Left ventricle myocardium superior (tissue), 1 donor: ENCODE measurements at places on chromosomes 2 and 18.

DNA sequence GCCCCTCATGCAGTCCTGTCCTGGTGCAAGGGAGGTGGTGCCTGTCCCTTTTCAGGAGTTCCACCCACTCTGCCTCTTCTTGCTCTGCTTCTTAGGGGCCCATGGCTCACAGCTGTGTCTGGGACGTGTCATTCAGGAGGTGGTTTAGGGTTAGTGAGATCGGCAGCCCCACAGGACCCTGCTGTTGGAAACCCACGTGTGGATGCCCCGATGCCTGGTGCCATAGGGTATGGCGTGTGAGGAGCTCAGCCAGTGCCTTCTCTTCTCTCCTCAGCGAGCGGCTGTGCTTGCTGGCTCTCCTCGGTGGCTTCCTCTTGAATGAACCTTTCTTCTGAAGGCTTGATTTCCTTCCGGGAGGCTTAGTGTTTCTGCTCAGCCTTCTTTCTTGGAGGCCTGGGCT lies 55.2 kb downstream of the LDLRAD4 start:
- DNase-seq, result no peak

- DNase-seq, result peak; percentile 59
Measured at GRCh38 chr2:239889641-239890121, 135.5 kb downstream of the NDUFA10 start.

DNA sequence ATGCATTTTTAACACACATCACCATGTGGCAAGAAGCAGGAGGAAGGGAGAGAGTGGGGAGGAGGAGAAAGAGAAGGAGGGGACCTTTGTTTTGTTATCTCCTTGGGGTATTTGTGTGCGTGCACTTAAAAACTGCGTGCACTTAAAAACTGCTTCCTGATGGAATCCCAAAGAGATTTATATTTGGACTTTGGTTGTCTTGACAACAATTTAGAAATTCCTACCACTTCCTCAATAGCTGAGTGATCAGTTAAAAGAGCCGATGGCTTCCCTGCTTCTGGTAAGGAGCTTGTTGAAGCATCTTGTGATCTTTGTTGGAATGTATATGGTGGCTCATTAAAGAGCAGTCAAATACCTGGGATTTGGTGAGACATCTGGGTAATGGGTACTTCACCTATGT lies 4.5 kb downstream of the RAB31 start:
- DNase-seq, result no peak

DNA sequence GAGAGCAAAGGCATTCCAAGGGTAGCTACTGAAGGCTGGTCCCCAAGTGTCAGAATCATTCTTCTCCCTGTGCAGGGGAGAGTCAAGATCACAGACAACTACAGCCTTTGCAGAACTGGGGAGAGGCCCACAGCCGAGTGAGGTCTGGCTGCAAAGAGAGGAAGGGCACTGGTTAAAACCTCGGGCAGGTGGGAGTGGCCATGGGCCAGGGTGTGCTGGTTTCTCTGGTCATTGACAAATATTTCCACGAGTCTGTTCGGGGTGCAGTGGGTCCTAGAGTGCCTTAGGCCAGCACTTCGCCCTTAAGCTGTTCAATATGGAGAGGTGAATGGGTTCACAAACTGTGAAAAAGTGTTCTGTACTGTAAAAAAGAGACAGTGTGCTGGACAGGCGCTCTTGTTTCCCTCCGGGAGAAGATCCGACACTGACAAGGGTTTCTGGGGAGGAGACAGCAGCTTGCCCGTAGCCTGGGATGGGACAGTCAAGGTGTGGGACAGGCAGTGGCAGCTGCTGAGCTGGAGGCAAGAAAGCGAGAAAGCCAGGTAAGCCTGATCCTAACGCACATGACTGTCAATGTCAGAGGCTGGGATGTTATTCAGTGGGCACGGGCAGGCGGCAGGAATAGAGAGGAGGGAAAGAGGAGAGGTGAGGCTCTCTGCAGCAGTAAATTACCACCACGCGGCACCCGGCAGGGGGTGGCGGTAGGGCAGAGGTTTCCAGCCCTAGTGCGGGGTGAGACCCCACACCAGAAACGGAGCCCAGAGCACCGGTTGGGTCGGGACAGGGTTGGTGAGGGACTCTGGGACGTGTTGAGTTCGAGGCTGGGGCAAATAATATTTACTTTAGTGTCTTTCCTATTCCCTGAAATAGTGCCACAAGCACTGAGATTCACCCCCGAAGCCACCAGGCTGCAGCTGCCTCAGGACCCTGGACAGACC lies 2.0 kb downstream of the NPPC start:
- no peak for DNase-seq

- no peak for DNase-seq
Measured at GRCh38 chr2:64860276-64860885, 128.8 kb upstream of the SLC1A4 start.
